Sciatic nerve (tissue), 2 donors: ENCODE measurements at places on chromosomes 2 and 18. TPM values are rescaled to one million over a fixed set of nuclear protein-coding genes. Genes with fewer than 3 reads are reported as not detected.

RNF125 gene
- total RNA-seq: 8.5 TPM

CNRIP1 gene
- 41.7 TPM for total RNA-seq

- DNase-seq: no peak
Observed at GRCh38 chr2:193502363-193503035, 1307.8 kb upstream of the TMEFF2 start.

DNA sequence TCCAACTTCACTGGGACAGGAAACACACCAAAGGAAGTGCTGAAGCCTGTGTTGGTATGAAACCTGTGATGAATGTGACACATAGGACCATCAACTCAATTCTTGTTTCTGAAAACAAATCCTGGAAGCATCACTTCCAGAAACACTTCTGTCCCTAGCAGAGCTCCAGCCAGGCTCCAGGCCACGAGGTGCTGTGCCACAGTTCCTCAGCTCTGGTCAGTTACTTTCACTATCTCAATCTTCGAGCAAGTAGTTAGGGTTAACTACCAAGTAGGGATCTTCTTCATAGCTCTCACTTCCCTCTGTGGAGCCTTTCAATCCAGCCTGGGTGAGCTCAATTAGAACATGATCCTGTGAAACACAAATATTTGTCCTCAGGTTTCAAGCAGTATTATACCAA lies 3.6 kb upstream of the LCT start:
- DNase-seq: no peak

DNA sequence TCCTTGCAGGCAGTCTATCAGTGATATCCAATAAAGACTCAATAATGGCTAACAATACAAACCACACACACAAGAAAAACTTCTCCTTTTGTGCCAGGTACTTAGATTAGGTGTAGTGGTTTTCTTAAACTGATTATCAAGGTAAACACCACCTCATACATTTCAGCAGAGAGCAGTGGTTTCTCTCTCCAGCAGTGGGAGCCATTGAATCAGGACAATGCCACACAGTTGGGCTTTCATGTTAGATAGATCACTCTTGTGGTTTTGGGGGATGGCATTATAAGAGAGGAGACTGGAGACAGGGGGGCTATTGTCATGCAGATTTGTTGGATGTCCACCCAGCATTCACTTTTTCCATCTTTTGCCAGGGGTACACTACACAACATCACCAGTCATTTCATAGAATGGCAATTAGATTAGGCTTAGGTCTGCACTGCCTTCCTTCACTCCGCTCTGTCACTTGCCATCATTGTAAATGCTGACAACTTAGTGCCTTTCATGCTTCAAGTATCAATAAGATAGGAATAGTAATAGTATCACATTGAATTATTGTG lies 13.6 kb upstream of the IRS1 start:
- DNase-seq: no peak

DNA sequence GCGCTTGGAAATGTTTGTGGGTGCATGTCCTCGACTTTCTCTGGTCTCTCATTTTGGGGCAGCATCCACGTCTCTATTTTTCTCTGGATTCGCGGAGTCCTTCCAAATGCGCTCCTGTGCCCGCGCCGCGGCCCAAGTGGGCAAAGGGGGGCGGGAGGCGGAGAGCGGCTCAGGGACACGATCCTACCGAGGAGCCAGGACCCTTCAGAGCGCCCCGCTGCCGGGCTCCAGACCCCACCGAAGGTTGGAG lies 990 bp downstream of the EPAS1 start:
- DNase-seq: no peak

DNA sequence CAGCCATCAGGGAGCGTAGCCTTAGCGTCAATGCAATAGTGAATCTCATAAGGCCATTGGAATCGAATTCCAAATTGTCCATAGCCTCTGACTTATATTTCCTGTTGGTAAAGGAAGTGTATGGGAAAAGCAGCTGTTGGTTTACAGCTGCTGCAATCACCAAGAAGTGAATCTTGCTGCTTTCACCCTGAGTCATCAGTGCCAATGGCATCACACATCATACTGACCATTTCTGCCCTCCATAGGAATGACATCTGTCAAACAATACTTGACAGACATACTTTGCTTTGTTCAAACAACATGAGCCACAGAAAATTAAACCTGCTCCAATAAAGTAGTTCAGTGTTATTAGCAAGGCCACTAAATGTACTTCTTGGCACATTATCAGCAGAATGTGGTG lies 111.2 kb upstream of the KLHL29 start:
- no peak for DNase-seq
